ENCODE measurements at places on chromosomes 1 and 21.
A peak's percentile ranks its signal among the peaks of the same experiment; 100 is the strongest.

GRCh38 chr1:9435854-9436640 lies 103.2 kb upstream of the SLC25A33 start:
- no peak for DNase-seq

DNA sequence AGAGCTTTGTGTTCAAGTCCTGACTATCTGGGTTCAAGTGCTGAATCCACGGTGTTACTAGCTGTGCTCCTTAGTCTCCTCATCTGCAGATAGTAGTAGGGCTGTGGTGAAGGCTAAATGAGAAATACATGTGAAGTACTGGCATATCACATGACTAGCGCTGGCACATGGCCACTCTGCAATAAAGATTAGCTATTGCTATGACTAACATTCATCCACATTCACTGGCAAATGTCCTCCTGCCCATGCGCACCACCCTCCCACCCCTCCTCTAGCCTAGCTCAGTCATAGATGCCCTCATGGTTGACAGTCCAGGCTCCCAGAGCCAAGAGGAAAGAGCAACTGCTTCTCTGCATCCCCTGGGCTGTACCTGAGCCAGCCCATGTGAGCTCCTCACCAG lies 8.5 kb upstream of the COL8A2 start:
- DNase-seq = no peak

- DNase-seq = no peak
These were observed 5.2 kb upstream of the DPM3 start for GRCh38 chr1:155145491-155145890.

GRCh38 chr1:85894651-85895050 lies 186.4 kb upstream of the ZNHIT6 start:
- DNase-seq = no peak

- no peak for DNase-seq
These were observed 387.6 kb downstream of the PCP4 start for GRCh38 chr21:40254540-40255465.

- no peak for DNase-seq
These were observed 8.8 kb downstream of the FMO1 start for GRCh38 chr1:171256940-171257606.

DNA sequence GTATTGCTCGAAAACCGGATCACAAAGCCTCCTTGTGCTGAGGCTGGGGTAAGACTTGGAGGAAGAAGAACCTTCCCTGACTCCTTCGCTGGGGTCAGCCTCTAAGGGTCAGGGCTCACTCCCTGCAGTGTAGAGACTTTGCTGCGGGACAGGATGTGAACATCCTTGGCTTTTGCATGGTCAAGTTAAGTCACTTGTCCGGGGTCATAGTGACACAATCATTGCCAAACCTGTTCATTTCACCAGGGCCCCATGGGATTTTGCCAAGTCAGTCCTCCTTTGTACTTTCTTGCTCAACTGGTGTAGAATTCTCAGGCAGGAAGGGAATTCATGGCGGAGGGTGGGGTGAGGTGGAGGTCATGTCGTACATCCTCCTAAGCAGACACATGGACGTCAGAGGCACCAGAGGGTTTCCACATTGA lies 24.7 kb upstream of the IL10 start:
- DNase-seq = no peak

DNA sequence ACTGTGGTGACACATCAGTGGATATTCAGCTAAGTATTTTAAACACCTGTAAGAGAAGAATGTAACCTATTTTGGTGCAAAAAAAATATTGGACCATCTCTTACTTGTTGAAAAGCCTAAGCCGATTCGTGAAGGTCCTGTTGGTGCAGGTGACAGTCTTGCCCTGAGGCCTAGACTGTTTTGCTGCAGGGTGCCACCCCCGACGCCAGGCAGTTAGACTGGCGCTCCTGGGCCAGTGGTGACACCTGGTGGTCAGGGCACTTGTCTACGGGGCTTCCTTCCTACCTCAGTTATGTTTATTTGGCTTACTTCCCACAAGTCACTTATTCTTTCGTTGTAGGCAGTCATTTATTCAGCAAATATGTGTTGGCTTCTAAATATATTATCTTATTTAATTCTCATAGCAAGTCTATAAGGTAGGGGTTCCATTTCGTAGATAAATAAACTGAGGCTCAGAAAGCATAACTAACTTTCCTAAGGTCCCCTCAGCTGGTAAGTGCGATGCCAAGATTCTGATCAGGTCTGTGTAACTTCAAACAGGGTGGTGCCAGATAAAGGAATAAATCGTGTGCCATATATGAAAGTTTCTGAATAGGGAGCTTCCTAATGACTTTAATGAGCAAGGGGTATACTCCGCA lies 1.9 kb downstream of the EEIG2 start:
- DNase-seq = peak; percentile 80

- no peak for DNase-seq
These were observed 7.4 kb downstream of the PLEKHM2 start for GRCh38 chr1:15691434-15692032.

DNA sequence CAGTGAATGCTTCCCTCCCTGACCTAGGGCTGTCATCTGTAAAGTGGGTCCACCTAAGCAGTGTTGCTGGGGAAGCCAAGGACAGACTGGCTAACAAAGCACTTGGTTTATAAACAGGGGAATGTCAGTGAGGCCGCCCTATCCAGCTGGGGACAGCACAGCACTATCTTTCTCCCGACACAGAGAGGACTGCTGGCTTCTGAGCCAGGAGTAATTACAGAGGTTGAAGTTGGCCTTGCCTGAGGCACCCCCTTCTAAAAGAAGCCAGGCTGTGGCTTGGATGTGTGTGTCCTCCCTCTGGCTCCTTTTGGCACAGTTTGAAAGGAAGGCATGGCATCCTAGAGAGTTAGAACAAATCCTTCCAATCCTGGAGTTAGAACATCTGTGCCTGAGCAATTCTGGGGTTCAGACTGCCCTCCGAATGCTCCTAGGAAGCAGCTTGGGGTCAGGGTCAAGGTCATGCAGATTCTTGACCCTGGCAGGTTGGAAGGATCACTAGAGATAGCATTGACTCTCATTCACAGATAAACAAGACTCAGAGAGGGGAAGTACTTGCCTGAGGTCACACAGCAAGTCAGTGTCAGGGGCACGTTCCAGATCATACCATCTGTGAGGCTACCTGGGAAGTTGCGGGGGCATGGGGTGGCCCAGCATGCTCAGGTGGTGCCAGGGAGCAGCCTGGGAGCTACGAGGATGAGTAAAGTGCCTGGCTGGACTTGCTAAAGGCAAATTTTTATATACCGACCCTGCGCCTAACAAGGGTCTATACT lies 1.3 kb upstream of the LDLRAP1 start:
- no peak for DNase-seq

DNA sequence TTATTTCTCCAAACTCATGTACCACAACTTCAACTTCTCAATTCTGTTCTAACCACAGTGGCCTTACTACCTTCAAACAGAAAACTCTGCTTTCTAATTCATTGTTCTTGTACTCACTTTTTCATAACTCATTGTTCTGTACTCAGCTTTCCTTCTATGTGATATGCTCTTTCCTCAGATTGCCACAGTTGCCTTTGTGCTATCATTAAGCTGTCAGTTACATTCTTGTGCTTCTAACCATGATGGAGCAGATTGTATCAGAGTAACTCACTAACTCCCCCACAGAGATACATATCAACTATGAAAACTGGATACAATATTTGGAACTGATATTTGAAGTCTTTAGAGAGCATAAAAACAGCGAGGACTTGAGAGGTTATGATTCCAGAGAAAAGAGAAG lies 1213.7 kb downstream of the KCNT2 start:
- no peak for DNase-seq

- DNase-seq = no peak
These were observed 279.0 kb downstream of the MATN1 start for GRCh38 chr1:30444401-30444800.

GRCh38 chr1:107807855-107808254 lies 157.1 kb downstream of the VAV3 start:
- DNase-seq = no peak

DNA sequence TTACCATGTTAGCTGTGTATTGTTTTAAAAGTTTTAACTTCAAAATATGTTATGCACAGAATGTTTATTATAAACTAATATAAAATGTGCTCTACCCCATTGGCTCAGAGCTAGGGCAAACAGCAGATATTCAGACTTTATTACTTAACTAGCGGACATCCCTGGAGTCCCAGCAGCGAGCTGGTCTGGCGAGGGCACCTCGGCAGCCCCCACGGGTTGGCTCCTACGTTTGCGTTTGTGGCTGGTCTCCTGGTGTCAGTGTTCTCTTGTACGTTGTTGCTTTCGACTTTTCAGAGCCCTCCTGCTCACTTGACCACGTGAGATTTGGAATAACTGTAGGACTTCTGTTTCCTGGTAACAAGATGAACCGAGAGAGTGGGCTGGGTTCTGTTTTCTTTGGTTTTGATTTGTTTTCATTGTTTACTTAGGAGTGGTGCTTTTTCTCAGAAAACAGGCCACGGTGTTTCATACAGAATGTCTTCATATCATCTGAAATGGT lies 44.5 kb downstream of the CBS start:
- no peak for DNase-seq

- no peak for DNase-seq
These were observed 5.9 kb upstream of the DHX9 start for GRCh38 chr1:182833271-182833670.

- DNase-seq = no peak
These were observed 440.3 kb upstream of the B3GALT2 start for GRCh38 chr1:193626695-193627094.

DNA sequence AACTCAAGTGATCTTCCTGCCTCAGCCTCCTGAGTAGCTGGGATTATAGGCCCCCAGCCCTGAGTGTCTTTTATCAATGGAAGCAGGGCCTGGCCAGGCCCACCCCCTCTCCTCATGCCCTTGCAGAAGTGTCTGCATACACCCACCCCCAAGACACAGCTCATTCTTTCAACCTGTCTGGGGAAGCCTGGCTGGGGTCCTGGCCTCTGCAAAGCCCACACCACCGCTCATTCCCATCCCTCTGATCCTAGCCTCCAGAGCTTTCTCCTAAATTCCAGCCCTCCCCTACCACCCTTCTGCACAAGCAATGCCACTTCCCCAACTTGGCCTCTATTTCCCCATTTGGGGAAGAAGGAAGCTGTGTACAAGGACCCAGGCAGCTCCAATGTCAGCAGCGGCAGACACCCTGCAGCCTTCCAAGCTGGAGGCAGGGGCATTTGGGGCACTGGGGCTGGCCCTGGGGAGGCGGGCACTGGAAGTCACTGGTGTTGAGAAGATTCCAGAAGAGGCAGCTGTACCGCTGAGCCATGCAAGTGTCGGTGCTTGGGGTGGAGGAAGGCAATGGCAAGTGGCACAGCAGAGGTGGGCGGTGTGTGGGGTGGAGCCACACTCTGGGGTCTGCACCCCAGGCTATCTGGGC lies 33.7 kb upstream of the ARF1 start:
- no peak for DNase-seq

DNA sequence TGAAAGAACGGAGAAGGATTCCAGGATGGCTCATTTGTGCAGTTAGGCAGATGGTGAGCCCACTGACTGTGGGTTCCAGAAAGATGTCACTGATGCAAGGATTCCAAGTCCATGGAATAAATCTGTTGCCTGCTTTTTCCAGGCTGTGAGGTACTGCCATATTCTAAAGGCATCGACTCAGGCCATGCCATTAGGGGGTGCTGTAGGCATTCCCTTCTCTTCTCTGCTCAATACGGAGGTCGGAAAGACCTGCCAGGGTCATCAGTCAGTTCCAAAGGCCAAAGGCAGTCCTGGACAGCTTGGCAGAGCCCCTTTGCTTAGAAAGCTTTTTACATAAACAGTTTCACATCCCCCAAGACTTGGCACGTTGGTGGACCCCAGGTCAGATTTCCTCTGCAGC lies 31.7 kb upstream of the TMEM125 start:
- DNase-seq = no peak

All from CD4-positive, alpha-beta memory T cell (primary cell).